GDM1 (cell line): ENCODE measurements at places on chromosomes 5 and 9.

DNA sequence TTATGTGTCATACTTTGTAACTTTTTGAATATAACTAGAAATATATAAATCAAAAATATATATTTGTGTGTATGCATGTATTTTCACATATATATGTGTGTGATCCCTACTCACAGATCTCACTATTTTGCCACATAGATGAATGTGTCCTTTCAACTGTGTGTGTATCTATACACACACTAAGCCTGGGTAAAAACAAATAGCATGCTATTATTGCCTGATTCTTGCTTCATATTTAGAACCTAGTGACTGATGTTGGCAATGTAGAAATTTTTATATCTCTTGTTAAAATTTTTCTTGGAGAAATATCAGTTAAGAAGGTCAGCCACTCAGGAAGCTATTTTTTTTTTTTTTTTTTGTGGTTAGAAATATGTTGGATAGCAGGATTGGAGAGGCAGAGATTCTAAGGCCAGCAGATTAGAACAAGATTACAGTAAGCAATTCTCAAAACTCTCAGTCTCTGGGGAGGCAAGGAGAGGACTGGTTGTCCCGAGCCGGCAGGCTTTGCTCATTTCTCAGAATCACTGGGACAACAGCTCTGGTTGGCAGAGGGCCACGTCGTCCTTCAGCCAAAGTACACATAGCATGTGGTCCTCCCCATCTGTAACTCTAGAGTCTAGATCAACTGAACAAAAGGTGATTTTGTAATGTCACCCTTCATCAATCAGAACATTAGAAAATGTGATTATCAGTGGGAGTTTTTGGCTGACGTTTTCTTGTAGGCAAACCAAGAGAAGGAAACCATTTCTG is 19.7 kb downstream of the C6 start:
- DNase-seq = no peak

GRCh38 chr9:122144836-122145591 is 14.6 kb downstream of the NDUFA8 start:
- no peak for DNase-seq

DNA sequence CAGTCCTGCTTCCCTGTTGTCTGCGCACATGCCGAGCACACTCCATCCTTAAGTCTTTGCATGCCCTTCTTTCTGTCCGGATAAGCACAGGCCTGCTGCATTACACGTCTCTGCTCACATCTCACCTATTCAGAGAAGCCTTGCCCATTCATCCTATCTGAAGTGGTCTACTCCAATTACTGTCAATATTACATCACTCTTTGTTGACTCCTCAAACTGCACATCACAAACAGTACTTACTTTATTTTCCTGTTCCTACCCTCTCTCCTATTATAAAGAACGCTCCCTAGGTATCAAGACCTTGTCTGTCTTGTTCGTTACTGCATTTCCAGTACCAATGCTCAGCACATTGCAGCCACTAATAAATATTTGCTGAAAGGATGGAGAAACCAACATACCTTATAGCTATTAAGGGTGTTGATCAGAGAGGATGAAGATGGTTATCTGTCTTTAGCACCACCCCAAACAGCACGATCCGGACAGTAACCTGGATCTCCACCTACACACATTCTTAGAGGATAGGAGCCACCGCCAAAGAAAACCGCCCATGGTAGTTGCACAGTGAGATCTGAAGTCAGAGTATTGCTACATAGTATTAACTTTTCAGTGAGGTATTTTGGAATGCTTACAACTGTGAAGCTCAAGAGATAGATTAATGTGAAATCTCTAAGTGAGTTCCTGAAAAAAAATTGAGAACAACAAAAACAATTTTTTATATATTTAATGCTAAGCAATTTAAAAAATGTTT is 1.6 kb upstream of the PRRC1 start:
- no peak for DNase-seq

DNA sequence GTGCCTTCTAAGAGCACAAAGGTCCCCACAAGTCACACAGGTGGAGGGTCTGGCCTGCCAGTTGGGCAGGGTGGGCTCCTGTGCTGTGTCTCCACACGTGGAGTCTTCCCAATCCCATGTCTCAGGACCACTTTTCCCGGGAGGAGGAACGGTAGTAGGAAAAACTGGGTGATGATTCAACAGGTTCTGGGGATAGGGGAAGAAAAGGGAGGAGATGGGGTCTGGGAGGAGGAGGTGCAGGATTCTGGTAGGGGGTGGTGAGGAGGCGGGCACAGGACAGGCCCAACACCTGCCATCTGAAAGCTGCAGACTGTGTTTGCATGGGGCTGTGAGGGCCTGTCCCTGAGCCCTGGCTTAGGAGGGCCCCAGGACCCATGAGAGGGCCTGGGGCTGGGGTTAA is 215.2 kb downstream of the HSPA4 start:
- DNase-seq = no peak

DNA sequence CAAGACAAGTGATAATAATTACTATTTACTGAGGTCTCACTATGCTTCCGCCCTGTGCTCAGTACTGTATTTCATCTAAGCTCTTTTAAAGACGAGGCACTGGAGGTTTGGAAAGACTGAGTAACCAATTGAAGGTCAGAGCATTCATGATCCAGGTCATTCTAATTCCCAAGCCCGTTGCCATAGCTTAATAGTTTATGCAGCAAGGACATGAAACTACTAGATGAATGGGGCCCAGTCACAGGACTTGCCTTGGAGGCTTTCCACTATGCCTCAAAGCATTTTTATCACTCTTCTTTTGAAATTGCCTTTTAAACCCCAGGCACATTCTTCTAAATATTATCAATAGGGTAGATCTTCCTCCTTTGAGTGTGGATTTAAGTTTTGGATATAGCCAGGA is 17.2 kb upstream of the NFIB start:
- no peak for DNase-seq

GRCh38 chr5:110738503-110738811 is 350 bp upstream of the SLC25A46 start:
- DNase-seq = no peak

DNA sequence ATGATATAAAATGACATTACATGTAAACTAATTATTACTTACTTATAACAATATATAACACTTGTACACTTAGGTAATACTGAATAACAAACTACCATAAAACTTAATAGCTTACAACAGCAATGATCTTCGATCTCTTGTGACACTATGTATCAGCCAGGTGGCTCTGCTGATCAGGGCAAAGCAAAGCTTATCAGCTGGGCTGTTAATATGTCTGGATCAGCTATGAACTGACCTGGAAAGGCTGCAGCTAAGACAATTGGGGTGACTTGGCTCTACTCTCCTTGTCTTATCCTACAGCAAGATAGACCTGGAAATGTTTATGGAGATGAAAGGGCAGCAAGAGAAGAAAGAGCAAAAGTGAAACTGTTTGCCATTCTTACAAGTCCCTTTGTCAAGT is 511.3 kb downstream of the TLR4 start:
- no peak for DNase-seq

GRCh38 chr5:9646843-9647242 is 16.7 kb upstream of the TAS2R1 start:
- no peak for DNase-seq

DNA sequence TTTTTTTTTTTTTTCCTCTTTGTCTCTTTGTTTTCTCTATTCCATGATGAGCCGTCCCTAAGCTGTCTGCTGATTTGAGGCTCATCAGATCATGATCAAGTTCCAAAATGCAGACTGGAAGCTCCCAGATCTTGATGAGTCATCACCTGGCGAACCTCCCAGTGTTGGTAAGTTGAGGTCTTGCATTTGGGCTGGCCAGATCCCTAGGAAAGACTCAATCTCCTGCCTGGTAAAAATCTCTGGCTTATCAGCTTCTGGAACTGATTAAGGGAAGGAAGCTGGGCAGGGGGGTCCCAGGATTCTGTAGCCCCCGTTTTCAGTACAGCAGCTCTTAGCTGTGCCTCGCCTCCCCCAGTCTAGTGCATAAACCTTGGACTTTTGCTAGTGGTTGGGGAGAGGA is 69.0 kb downstream of the TSPAN17 start:
- DNase-seq = no peak

- no peak for DNase-seq
Measured at GRCh38 chr5:115855959-115856358, 14.2 kb downstream of the AP3S1 start.

DNA sequence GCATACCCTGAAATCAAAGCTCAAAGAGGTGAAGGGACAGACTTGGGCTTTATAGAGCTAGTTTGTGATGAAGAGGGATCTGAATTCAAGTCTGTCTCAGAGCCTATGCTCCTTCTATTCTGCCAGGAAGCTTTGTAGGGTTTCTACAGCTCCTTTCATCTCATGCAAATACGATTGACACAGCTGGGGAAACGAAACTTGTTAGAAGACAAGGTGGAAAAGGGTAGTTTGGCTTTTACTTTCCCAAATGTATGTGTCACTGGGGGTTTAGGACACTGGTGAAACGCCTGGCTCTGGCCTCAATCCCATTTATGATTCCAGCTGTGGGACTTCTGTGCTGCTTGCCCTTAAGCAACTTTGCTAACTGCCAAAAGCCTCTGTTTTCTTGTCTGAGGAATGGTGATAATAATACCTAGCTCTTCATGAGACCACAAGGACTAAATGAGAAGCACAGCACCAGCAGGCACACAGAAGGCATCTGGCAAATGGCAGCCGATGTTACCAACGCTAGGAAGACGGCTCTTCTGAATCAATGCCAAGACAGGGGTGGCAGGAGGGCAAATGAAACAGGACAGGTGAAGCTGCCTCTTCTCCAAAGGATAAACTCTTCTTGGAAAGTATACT is 70.3 kb upstream of the EQTN start:
- DNase-seq = no peak

GRCh38 chr9:19631181-19631580 is 157.7 kb downstream of the SLC24A2 start:
- no peak for DNase-seq
